CD4-positive, alpha-beta T cell treated with Interleukin-2 at 100 ng/mL for 4 hours (primary cell): ENCODE measurements at places on chromosomes 5 and 9.
A peak's percentile ranks its signal among the peaks of the same experiment; 100 is the strongest.

DNA sequence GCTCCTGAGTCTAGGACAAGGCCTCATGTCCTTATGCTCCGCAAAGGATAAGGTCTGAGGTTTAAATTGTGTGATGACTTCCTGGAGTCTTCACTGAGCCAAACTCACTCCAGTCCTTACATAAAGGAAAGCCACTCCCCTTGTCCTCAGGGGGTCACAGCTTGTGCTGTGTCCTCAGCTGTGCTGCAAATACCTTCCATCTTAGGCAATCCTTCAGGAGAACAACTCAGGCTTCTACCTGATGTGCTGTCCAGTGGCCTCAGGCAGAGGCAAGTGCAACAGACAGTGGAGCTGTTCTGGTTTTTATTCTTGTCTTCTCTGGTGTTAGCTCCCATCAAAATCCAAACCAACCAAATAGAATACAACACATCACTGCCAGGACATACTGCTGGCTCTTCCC is 151.5 kb downstream of the TAF11L14 start:
- DNase-seq, result no peak

GRCh38 chr5:171122372-171122771 is 186.7 kb upstream of the TLX3 start:
- DNase-seq, result no peak

DNA sequence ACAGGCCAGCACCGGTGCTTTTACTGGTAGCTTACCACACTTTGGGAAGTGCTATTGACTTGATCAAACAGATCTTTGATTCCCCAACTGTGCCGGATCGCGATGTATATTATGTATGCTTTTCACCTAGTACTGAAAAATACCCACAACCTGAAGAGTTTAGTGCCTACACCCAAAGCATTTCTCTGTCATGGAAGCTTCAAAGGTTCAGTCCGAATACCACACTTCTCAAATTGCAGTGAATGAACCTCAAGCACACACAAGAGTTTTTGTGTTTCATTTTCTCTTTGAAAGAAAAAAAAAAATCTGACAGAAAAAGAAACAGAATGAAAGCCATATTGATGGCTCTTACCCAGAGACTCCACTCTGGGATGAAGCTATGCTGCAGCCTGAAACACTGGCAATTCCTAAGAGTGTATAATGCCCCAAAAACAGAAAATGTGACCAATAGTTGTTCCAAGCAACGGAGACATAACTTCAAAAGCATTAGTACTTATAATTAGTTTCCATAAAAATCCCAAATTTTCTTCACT is 100.9 kb downstream of the EBF1 start:
- DNase-seq, result no peak

DNA sequence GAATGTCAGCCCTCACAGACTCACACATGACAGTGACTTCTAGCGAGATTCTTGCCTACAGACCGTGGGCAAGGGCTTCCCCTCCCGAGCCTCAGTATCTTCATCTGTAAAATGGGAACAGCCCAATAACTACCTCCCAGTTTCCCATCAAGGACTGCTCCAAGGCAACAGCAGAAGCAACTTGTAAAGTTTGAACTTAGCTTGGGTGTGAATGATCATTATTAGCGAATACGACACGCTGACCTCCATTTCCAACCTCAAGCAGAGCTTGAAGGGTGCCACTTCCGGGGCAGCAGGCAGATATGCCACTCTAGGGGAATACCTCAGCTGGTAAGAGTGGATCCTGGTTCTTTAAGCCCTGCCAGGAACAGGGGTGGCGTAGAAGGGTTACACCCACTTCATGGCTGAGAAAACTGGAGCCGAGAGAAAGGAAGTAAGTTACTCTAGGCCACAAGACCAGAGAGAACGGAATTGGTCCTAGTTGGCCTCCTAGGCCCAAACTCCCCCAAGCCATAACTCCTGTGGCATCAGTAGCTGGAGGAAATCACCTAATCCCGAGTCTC is 2.0 kb downstream of the RNF44 start:
- DNase-seq, result peak; percentile 64

- DNase-seq, result peak; percentile 43
Measured at GRCh38 chr5:156913719-156914370, 49.2 kb downstream of the TIMD4 start.

DNA sequence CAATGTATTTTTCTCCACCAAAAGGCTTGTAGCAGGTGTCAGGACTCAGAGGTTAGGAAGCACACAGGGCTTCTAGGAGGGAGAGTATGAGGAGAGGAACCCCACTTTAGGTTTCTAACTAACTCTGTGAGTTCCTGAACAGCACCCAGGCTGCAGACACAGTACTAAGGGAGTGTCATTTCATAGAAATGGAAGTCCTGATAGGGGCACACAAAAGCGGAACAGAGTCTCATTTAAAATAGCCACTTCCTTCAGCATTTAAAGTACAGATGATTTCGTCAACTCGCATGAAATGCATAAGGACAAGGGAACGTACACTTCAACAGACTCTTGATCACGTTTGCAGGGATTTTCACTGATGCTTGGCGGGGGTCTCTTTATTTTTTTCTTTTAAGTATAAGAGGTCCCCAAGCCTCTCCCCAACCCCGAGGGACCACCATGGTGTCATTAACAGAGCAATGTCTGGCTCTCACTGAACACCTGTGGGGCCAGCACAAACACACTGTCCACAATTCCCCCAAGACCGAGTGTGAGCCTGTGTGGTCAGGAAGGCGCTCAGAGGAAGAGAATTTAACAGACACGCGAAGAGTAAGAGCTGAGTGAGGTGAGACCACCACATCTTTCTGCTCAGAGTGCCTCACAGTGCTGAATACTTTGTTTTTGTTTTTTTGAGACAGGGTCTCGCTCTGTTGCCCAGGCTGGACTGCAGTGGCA is 82.3 kb downstream of the SECISBP2 start:
- DNase-seq, result no peak

DNA sequence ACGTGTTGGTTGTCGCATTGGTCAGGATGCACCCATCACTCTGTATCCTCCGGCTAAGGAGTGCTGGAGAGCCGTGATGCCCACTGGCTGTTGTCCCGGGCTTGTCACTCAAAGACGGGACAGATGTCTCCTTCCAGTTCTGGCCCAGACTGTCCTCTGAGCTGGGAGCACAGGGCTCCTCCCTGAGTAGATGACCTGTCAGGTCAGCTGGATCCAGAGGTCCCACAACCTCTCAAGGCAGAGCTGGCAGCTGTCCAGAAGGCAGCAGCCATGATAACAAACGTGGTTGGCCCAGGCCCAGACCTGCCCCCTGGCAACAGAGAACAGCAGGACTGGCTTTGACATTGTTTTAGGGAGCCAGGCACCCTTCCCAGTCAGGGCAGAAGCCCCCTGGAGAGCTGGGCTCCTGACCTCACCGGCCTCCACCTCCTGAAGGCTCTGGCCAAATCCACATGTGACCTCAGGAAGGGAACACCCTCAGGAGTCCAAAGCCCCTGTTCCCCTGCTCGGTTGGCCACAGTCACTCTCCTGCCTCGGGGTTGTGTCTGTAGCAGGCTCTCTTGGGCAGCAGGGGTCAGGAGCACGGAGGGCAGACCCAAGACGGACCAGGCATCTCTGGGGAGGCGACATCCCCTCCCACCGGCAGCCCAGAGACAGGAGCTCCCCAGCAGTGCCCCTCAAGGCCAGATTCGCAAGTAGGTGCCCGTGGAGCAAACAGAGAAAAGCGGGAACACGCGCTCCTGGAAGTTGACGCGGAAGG is 10.3 kb downstream of the TRIM7 start:
- DNase-seq, result no peak

DNA sequence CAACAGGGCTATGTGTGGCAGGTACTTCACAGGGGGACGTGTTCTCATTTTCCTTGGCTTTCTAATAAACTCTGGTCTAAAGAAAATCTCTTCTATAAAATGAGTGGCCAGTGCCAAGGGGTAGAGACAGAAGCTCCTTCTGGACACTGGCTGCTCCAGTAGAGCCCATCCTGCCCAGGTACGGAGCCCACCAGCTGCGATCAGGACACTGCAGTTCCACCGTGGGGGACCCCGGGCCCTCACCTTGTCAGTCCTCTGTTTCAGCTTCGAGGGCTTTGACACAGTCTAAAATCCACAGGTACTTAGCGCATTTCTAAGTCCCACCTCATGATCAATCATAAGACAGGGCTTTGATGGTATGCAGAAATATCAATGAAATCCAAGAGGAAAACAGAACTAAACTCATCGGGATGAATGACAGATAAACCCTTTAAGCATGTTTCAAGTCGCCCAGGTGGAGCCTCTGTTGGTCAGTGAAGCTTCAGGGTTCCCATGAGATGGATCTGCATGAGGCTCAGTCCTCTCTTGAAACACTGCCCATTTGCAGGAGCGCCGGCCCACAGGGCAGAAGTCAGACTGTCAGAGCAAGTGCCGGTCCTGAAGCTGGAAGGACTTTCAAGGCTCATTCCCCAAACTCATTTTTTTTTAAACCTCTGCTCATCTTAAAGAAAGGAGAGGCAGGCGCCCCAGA is 20.3 kb upstream of the TERT start:
- DNase-seq, result no peak

- no peak for DNase-seq
Measured at GRCh38 chr5:166509085-166509484, 1782.4 kb upstream of the WWC1 start.
